ENCODE measurements at places on chromosomes 4 and X.

DNA sequence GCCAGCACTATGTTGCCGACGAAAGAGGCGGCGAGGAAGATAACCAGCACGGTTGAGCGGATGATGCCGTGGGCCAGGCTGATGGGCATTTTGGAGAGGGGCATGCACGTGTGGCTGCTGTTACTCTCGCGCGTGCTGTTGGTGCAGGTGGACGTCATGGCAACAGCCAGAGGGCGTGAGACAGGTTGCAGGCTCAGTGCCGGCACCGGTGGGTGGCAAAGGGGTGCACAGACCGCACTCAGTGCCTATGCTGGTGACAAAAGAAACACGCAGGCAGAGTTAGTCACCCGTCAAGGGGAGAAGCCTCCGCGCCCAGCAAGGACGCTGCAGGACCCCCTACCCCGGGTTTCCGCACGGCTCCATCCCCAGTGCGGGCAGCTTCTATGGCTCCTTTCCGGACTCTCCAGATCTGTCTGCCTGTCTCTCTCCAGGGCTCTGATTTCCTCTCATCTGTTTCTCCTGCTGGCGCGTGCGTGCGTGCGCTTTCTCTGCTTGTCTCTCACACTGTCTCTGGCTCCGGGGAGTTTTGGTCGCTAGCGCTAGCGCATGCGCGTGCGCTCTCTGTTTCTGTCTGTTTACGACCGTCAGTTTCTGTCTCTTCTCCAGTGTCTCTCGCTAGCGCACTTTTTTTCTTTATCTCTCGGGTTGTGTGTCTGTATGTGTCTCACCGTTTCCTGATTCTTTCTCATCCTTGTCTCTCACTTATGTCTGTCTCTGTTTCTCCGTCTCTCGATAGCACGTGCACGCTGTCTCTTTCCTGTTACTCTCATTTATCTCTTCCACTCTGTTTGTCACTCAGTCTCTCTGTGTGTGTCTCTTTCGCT is 2.1 kb downstream of the GPR101 start:
- DNase-seq = peak; percentile 30

- no peak for DNase-seq
Measured at GRCh38 chr4:33961761-33962160, 2282.6 kb downstream of the ARAP2 start.

DNA sequence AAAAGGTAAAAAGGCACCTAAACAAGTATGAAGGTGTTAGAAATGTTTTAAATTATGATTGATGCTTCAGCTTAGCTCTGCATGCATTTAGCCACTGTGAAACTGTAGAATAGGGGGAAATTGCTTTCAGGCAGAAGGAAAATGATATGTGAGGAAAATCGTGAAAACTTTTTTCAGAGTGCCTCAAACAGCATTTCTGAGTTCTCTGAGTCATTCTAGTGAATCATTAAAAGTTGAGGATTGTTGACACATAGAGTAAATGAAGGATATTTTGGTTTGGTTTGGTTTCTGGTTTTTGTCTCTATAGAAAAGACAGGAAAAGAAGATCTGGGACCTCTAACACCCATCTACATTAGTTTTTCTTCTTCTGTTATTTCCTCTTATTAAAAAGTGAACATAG is 332.5 kb upstream of the TRAM1L1 start:
- DNase-seq = no peak

DNA sequence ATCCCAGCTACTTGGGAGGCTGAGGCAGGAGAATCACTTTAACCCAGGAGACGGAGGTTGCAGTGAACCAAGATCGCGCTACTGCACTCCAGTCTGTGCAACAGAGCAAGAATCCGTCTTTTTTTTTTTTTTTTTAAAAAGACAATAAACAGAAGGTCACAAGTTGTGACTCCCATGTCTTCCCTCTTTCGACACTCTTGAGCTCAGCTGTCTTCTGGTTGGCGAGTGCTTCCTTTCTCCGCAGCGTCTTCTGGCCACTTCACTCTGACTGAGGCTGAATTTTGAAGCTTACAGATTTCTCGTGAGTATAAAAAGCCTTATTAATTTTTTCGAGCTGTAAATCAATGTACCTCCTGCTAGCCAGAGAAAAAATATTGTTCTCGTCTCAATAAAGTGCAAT is 124.9 kb downstream of the STOX2 start:
- DNase-seq = no peak

GRCh38 chrX:31228909-31229308 is 157.1 kb upstream of the FTHL17 start:
- no peak for DNase-seq

DNA sequence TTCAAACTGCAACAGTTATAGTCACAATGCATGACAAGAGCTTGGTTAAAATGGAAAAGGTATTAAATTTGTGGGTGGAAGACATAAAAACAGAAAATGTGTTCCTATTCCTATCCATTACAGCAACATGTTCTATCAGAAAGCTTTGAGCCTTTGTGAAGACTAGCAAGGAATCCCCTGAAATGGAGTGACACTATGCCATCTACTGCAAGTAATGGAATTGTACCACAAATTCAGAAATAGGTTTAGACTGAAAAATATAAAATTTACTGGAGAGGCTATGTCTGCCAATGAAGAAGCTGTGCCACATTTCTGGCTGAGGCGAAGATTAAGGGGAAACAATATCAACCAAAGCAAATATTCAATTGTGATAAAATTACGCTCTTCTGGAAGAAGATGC is 247.9 kb downstream of the ADAM29 start:
- no peak for DNase-seq

DNA sequence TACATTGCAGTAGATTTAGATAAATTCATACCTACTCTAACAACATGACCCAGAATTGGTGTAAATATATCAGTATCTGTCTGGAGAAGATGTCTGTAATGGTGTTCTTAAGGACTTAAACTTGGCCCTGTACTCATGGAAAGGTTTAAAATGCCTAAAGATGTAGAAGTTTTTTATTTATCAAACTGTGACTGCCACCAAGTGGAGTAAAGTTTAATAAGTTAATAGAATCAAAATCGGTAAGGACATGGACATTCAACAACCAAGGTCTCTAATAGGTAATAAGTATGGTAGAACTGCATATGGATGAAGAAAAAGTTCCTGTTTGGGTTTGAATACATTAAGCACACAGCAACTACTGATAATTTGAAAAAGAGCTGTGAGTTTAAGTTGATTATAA is 474.0 kb upstream of the NDST3 start:
- DNase-seq = no peak

Data from trophoblast cell (in vitro differentiated cells and primary cell).